ENCODE measurements at places on chromosomes 2 and 18. TPM values are rescaled to one million over a fixed set of nuclear protein-coding genes. Genes with fewer than 3 reads are reported as not detected.
A peak's percentile ranks its signal among the peaks of the same experiment; 100 is the strongest.

Gene NYAP2
- not detected for total RNA-seq

Gene EPB41L3
- total RNA-seq, result 1.9 TPM

Gene MAP4K4
- 84.5 TPM for total RNA-seq

DNA sequence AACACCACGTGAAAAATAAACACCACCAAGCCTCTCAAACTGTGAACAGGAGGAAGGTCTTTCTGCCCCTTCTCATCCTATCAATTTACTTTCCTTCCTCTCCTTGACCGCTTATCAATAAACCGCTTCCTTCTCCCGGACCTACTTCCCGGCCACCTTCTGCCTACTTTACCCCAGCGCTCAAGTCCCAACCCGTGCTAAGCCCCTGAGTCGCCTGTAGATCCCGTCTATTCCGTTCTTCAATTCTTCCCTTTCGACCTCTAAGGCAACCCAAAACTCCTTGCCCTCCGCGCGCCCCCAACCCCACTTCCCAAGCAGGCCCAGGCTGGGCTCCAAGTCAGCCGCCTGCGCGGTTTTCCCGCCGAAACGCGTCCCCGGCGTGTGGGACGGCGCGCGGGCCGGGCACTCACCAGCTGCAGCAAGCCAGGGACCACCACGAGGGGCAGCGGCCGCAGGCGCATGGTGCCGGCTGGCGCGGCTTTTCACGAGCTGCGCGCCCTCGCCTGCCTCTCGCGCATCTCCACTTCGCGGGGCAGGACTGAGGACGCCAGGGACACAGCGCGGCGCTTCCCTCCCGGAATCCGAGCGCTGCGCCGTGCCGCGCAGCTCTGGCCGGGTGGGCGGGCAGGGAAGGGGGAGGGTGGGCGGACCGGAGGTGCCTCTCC is at the start of gene NXPH2:
Gene NXPH2 (minus strand): TSS at position 610 of the 665 bp plus-strand sequence. CDS start 149 bp downstream, at position 461.
- no peak for DNase-seq

DNA sequence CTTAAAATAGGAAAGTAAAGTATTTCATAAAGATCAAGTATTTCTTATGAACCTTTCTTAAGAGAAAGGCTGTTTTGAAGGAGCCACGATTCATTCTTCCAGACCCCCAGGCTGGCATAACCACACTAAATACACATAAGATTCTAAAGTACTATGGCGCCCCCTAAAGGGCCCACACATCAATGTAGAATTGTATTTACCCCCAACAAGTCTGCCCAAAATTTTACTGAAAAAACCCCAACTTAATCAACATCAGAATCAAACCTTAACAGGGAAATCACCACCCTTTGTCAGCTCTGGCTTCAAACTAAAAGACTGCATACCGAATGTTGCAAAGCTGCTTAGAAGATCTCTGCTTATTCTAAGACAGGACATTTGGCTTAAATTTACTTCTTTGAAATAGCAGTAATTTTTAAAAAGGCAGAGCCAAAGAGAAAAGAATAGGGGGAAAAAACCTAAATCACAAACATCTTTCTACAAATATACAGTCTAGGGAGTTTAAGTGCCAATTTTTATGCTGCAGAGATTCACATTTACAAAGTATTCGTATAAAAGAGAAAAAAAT is 20.4 kb upstream of the BCL2 start:
- no peak for DNase-seq

- no peak for DNase-seq
Observed at GRCh38 chr18:49658823-49659404, 97.1 kb downstream of the LIPG start.

- DNase-seq, result no peak
Observed at GRCh38 chr2:47072018-47072691, 83.0 kb downstream of the STPG4 start.

GRCh38 chr2:219247678-219248642 is 2.7 kb downstream of the STK16 start:
- peak; percentile 63 for DNase-seq
